ENCODE measurements at places on chromosomes 3 and 15. TPM values are rescaled to one million over a fixed set of nuclear protein-coding genes. Genes with fewer than 3 reads are reported as not detected.

DNA sequence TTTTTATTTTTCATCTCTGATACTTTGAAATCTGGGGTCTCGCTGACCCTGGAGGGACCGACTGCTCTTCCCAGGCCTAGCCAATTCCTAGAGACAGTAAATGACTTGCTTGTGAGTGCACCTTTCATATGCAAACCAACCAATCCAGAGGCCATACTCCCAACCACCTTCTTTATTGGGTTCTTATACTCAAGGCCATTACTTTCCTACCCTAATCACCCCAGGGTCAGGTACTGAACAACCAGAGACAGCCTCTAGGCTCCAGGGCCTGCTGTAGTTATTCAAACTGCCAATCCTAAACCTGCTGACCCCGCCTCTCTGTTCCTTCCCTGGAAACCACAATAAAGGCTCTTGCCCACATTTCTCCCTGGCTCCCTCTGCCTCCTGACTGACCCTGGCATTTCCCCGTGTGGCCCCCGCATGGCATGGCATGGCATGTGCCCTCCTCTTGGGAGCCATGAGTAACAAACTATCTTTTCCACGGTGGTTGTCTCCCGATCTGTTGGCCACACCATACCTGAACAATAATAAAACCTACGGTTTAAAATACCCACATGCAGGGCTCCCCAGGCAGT lies 42.9 kb downstream of the ADCY5 start:
- no peak for ATAC-seq

The EPHB3 gene
- total RNA-seq, result 44.7 TPM

- no peak for ATAC-seq
These were observed 65.2 kb downstream of the PGPEP1L start for GRCh38 chr15:98942431-98942830.

The TSPAN3 gene
- 60.8 TPM for total RNA-seq

The TBC1D23 gene
- 25.1 TPM for total RNA-seq

- ATAC-seq, result peak; percentile 96
These were observed 36.3 kb upstream of the TMC3 start for GRCh38 chr15:81410318-81410753.

GRCh38 chr3:50572158-50572557 lies 2.8 kb downstream of the HEMK1 start:
- peak; percentile 63 for ATAC-seq

GRCh38 chr15:73892446-73893226 lies 19.3 kb downstream of the TBC1D21 start:
- ATAC-seq, result no peak

GRCh38 chr15:91921188-91921842 lies 67.8 kb downstream of the SLCO3A1 start:
- no peak for ATAC-seq

The P3H2 gene
- total RNA-seq, result 15.0 TPM

- ATAC-seq, result no peak
These were observed 31.9 kb downstream of the NBEAL2 start for GRCh38 chr3:47011371-47011770.
